Thoracic aorta (tissue), 2 donors: ENCODE measurements at places on chromosomes 13 and 19. TPM values are rescaled to one million over a fixed set of nuclear protein-coding genes. Genes with fewer than 3 reads are reported as not detected.

GRCh38 chr13:67493835-67494234, 263.7 kb upstream of the PCDH9 start:
- no peak for DNase-seq

- no peak for DNase-seq
These were observed 22.1 kb downstream of the ADGRL1 start for GRCh38 chr19:14183741-14184350.

DNA sequence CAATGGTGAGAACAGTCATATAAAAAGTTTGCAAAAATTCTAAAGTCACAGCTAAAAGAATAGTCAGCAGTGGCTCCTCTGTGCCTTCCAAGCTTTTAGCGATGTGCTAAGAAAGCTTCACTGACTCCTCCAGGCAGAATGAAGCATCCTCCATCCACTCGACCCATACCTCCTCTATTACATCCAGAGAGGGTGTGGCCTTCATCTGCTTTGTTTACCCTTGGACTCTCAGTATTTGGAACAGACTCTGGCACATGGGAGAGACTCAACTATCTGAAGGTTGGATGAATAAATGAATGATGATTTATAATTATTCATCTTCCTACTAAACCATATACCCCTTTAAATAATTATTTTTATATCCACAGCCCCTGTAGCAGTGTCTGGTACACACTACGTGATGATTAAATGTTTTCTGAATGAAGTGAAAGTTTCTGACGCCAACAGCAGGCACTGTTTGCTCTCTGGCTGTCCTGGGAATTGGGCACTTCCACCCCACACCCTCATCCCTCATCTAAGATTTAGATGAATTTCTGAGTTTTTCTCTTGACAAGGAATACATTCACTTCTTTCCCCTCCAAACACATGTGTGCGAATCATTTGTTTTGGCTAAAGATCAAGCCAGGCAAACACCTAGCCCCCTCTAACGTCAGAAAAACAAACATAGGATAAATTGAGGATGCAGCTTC, 93.9 kb downstream of the NUFIP1 start:
- DNase-seq, result no peak

GRCh38 chr19:50449236-50449899, 16.7 kb downstream of the MYBPC2 start:
- no peak for DNase-seq

- no peak for DNase-seq
These were observed 1.7 kb downstream of the ERCC1 start for GRCh38 chr19:45421947-45422498.

Gene IL11
- not detected for total RNA-seq

- no peak for DNase-seq
These were observed 667 bp upstream of the MBNL2 start for GRCh38 chr13:97221466-97221865.

GRCh38 chr13:112857914-112858490, 111.0 kb upstream of the MCF2L start:
- no peak for DNase-seq

Gene SMIM24
- total RNA-seq, result not detected

DNA sequence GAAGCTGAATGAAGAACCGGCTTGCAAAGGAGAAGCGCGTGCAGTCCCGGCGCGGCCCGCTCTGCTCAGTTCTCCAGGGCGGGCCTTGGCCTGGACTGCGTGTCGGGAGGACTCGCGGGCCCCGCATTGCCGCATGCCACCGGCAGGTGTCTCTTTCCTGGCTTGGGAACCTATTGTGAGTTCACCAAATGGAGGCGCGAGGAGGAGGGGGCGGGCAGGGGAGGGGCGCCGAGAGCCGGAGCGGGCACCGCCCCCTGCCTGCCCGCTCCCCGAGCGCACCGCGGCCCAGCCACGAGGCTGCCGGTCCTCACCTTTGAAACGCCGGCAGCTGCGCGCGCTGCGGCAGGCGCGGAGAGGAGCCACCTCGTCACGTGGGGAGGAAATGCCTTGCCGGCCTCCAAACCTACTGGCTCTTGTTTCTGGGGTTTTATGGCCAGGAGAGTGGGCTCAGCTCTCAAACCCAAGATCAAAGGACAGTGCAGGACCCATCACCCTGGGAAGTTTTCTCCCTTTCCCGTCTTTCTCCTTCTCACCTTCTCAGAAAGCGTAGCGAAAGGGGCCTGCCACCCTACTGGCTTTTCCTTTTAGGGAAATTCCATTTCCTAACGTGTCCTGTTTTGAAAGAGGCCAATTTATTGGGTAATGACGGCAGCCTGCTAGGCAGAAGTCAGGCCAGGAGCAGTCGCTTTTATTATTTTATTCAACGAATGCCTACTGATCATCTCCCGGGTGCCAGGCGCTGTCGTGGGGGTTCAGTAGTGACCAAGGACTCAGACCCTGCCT, 13.8 kb upstream of the UBE2L5 start:
- peak; percentile 75 for DNase-seq

Gene HPN
- total RNA-seq, result 0.35 TPM

- DNase-seq, result no peak
These were observed 15.5 kb upstream of the CYP4F2 start for GRCh38 chr19:15913384-15913783.

DNA sequence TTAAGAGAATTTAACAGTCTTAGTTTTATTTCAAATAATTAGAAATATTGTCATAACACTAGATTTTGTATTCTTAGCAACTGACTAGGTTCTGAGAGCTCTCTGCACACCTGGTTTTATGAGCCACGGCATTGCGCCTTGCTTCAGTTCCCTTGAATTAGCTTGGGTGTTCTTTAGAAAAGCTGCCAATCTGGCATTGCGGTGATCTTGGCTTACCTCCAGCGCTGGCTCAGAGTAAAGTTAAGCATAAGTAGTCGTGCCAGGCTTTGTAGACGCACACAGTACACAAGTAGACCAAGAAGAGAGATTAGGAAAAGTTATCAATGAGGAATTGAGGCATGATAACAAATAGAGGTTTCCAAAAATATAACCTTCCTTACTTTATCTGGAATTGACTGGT, 45.7 kb downstream of the TPP2 start:
- DNase-seq, result no peak

DNA sequence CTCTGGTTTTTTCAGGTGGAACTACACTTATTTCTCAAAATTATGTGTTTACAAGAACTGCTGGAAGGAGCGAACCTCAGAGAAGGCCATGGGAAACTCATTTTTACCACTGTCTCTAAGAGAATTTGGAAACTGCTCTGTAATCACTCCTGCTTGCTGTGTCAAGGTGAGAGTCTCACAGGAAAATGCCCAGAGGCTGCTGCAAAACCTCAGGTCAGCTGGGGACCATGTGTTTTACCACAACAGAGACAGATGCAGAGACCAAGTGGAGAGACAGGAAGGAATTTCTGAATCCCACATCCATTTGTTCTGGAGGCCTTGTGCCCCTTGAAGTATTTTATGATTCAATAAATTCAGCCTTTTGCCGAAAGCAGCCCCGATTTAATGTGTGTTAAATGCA, 743.8 kb upstream of the SLC10A2 start:
- no peak for DNase-seq

DNA sequence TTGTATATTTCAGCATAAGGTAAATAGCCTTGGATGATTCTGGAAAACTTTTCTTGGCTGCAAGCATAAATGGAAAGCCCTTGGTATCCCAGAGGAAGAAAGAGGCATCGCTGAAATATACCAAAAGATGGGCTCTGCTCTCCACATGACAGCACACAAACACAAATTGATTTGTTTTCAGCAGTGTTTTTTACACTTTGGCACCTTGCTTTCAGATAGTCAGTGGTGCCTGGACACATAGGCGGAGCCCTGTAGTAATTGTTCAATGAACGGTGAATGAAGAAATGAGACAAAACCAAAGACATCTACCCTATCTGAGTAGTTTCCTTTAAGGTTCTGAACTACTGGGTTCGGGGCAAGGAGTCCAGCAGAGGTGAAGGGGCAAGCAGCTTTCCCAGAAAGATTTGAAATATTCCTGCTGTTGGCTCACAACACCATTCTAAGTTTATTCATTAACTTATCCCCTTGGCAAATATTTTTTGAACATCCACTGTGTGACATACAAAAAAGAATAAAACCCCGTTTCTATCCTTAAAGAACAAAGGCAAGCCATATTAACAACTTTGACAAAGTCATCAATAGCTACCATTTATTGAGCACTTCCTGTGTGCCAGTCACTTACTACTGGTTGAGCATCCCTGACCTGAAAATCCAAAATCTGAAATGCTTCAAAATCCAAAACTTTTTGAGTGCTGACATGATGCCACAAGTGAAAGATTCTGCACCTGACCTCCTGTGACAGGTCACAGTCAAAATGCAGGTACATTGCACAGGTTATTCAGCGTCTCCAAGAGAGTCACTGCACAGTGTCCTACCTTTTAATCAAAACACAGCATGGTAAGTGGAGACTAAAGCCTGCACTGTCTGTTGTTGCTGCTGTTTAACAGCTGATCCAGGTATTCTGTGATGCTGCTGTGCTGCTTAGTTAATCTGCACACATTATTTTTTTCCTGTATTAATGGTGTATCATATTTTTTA, 238.1 kb downstream of the DCLK1 start:
- no peak for DNase-seq

Gene ZNF578
- 4.7 TPM for total RNA-seq

GRCh38 chr19:34269968-34270621, 15.7 kb downstream of the GARRE1 start:
- DNase-seq, result peak; percentile 16

GRCh38 chr13:97258801-97259200, 36.7 kb downstream of the MBNL2 start:
- no peak for DNase-seq

- DNase-seq, result no peak
These were observed 2.4 kb downstream of the TIMM13 start for GRCh38 chr19:2424686-2425621.

DNA sequence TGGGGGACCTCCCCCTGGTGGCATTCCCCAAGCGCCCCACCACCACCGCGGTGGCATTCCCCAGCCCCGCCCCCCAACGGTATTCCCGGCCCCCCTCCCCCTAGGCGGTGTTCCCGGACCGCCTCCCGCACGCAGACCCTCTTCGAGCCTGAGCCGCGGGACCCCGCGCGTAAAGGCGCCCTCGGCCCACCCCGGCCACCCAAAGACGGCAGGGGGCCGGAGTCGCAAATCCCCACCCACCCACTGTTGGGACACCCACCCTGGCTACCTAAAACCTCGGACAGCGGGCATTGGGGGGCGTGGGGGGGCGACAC, 22.4 kb downstream of the OLFM2 start:
- no peak for DNase-seq

- DNase-seq, result no peak
These were observed 8.7 kb upstream of the SMG9 start for GRCh38 chr19:43763473-43763939.

- DNase-seq, result no peak
These were observed 10.6 kb upstream of the HAUS5 start for GRCh38 chr19:35601971-35602370.

GRCh38 chr13:78485803-78486202, 117.5 kb downstream of the POU4F1 start:
- no peak for DNase-seq

Gene GJB2
- 0.27 TPM for total RNA-seq

Gene LGALS4
- total RNA-seq, result not detected

DNA sequence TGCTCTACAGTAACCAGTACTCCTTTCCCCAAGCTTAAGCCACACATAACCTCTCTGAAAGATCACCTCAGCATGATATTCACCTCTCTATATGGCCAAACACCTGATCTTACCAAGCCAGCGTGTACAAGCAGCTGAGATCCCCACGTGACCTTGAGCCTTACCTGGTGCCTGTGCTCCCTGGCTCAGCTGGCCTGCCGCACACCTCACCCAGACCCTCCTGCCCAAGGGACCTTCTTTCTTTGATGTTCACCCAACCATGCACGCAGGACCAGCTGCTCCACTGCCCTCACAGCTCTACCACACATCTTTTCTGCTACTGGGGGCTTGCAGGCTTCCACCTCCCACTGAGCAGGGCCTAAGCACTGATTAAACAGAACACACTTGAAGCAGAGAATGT, 9.0 kb downstream of the DHRS12 start:
- DNase-seq, result no peak

Gene PNMA8B
- 4.9 TPM for total RNA-seq

Gene DPF1
- total RNA-seq, result 1.2 TPM

- no peak for DNase-seq
These were observed at the start of gene PALM for GRCh38 chr19:708154-709143. PALM (plus strand) TSS chr19:708935; CDS start chr19:709147, 212 bp downstream.

DNA sequence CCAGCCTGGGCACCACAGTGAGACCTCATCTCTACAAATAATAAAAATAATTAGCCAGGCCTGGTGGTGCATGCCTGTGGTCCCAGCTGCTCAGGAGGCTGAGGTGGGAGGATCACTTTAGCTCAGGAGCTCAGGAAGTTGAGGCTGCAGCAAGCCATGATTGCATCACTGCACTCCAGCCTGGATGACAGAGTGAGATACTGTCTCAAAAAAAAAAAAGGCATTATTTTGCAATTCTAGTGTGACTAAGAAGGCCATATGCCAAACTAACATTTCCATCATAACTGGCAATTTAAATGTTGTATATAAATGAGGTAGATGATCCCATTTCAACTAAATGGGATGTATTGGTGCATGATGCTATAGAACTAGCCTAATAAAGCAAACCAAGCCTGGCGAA, 632.8 kb upstream of the KLF12 start:
- no peak for DNase-seq

DNA sequence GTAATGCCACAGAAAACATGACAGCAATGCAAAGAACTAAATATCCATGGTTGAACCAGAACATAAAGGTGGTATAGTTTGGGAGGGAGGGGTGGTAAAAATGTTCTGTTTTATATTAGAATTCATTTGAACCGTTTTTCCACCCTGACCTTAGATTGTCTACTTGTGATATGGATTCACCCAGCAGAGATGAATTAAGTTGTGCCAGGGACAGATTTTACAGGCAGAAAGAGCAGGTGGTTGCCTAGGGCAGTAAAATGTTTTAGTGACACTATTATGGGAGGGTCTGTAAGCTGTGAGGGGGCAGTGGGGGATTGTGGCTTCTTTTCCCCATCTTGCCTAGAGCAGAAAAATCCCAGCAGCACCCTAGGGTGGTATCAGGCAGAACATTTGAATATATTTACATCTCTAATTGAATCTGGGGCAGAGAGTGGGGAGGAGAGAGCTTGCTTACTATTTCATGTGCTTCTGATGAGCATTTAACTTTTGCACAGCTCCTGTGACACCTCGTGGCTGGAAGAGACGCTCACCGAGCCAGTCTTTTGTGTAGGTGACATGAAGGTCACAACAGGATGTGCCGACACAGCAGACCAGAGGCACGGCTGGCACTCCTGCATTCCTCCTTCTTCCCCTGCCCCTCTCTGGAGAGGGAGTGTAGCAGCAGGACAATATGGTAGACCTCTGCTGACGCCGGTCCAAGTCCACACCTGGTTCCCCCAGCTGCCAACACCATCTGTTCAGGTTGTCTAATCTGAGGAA, 452.3 kb downstream of the IRS2 start:
- no peak for DNase-seq

DNA sequence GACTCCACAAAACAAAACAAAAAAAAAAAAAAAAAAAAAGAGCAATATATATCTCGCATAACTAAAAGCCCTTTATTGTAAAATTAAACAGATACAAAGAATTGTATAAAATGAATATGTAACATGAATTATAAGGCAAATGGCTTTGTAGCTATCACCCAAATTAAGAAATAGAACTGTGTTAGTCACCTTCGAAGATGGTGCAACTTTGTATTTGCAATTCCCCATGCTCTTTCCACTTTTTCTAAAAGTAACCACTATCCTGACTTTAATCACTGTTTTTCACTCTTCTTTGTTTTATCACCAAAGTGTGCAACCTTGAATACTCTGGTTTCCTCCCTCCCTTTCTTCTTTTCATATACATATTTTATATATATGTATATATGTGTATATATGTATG, 57.1 kb upstream of the HTR2A start:
- DNase-seq, result no peak

Gene LRRC63
- 3.6 TPM for total RNA-seq

Gene TMEM238
- total RNA-seq, result 4.2 TPM

Gene MRPL34
- total RNA-seq, result 132 TPM

Gene LRCH1
- total RNA-seq, result 29.4 TPM
